Camera-type eye (tissue), 1 donor: ENCODE measurements at places on chromosomes 3 and 15. TPM values are rescaled to one million over a fixed set of nuclear protein-coding genes. Genes with fewer than 3 reads are reported as not detected.

Gene RARRES1
- total RNA-seq, result 11.8 TPM

Gene ACP3
- 3.7 TPM for total RNA-seq

Gene IL16
- total RNA-seq, result 7.1 TPM

Gene GOLGA8R
- total RNA-seq, result 10.7 TPM

Gene MYZAP
- total RNA-seq, result 2.9 TPM

Gene ZIC4
- 5.5 TPM for total RNA-seq

Gene PXYLP1
- 35.0 TPM for total RNA-seq

Gene AADACL2
- 1.3 TPM for total RNA-seq

Gene ZNF80
- not detected for total RNA-seq

Gene MCTP2
- 8.6 TPM for total RNA-seq

Gene SERPINI1
- 23.4 TPM for total RNA-seq

Gene SACM1L
- 82.8 TPM for total RNA-seq

Gene CYP1A2
- not detected for total RNA-seq

Gene IQCF5
- total RNA-seq, result not detected

Gene RTP4
- total RNA-seq, result 0.38 TPM

Gene SHC4
- 4.3 TPM for total RNA-seq

Gene PLA2G4E
- total RNA-seq, result 0.16 TPM

Gene CAPN7
- total RNA-seq, result 96.2 TPM

Gene PAK6
- total RNA-seq, result 5.4 TPM

Gene MORC1
- total RNA-seq, result not detected

Gene ARMC8
- total RNA-seq, result 95.7 TPM

Gene CHL1
- 78.5 TPM for total RNA-seq

Gene FANCD2OS
- not detected for total RNA-seq

Gene PEAK1
- 111 TPM for total RNA-seq

Gene KIF15
- total RNA-seq, result 10.6 TPM

Gene DPPA2
- total RNA-seq, result not detected

Gene CCR1
- 1.7 TPM for total RNA-seq

Gene KCNAB1
- 23.5 TPM for total RNA-seq

Gene ARGFX
- not detected for total RNA-seq

Gene SLC28A2
- total RNA-seq, result not detected

Gene CADM2
- 137 TPM for total RNA-seq
